B cell (primary cell): ENCODE measurements at places on chromosomes 13 and 19. TPM values are rescaled to one million over a fixed set of nuclear protein-coding genes. Genes with fewer than 3 reads are reported as not detected.
A peak's percentile ranks its signal among the peaks of the same experiment; 100 is the strongest.

FCGBP gene
- polyA plus RNA-seq = 5.7 and 11.3 TPM in 2 replicates

PRR20D gene
- not detected in 2 replicates for polyA plus RNA-seq

DNA sequence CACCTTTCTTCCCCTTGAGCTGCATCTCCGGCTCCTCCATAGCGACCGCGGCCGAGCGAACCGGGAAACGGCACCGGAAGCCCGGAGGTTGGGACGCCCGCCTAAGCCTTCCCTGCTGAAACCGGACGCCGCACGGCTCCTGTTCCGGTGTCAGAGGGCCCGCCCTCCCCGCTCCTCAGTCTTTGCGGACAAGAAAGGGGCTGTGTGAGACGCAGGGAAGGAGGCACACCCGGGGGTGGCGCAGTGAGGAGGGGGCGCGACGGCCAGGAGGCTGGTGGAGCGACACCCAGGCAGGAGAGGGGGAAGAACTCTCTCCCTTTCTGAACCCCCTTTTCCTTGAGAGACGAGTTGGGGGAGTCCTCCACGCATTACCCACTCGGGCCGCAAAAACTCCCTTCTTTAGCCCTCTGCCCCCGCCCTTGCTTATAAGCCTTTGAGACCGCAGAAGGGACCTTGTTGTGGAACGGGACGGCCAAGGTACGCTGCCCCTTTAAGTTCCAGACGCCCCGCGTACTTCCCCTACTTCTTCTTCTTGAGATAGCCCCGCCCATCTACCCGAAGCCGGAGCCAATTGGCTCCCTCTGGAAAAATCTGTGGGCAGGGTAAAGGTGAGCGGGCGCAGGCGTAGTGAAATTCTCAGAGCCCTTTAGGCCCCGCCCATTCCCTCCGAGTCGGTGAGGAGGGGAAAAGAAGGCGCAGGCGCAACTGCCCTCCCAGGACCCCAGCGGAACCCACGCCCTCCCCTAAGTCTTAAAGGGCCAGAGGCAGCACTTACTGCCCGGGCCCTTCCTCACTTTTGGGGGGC lies at the start of the genes BORCS8 and RFXANK:
TSS of gene BORCS8 (minus strand) at position 75 of the 805 bp plus-strand sequence. CDS start at position 40, 35 bp downstream.
TSS of gene RFXANK (plus strand) at position 181 of the 805 bp plus-strand sequence. CDS start 1,689 bp downstream, outside the sequence.
- peak within 1 kb of the TSS; percentile 99 for H3K4me3 ChIP-seq
- H3K27ac ChIP-seq = peak within 1 kb of the TSS; percentile 100
- H3K36me3 ChIP-seq = no peaks in the 10 kb centered on the region
- peak; percentile 99 for DNase-seq
- H3K4me1 ChIP-seq = peaks cover 42% of the 10 kb centered on the region

ZFP36 gene
- 1,123 and 1,633 TPM in 2 replicates for polyA plus RNA-seq

DNA sequence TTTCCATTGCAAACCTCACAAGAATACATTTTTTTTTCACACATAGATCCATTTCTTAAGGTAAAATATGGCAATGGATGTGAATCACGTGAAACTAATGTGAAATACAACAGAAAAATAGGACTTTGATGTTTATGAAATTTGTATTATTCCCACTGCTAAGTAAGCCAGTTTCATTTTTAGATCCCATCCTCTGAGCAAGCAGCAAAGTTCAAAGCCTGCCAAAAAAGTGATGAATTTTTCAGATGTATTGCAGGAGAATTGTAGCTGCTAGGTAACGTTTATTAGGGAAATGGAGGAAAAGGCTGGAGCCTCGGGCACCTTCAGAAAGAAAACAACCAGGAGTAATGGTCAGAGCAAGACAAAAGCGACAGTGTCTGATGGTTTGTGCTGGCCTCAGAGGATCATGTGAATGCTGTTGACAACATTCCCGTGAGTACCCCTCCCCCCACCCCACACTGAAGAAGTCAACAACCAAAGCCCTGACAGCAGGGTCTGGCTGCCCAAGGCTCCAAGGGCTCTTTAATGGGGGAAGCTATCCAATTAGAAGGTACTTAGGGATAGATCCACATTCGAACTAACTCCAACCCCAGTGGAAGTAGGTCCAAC lies 95.5 kb downstream of the OXGR1 start:
- H3K27me3 ChIP-seq = no peaks in the 10 kb centered on the region
- DNase-seq = no peak
- H3K27ac ChIP-seq = no peak overlapping the region

ZNF490 gene
- 5.7 and 6.7 TPM in 2 replicates for polyA plus RNA-seq

DNA sequence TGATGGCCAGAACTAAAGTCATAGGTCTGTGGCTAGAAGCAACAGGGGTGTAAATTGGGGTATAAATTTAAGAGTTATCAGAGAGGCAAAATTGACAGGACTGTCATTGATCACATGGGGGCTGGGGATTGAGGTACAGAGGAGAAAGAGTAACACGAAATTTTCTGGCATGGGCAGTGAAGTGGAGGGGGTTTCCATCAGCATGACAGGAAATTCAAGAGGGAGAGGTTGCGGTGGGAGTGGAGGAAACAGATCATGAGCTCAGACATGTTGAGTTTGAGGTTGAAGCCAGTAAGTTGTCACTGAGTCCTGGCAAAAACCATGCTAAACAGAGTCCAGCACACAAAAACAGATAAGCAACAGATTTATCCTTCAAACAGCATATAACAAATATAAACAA lies 192.1 kb upstream of the TSC22D1 start:
- no peak overlapping the region for H3K4me3 ChIP-seq
- no peaks in the 10 kb centered on the region for H3K4me1 ChIP-seq
- no peak overlapping the region for H3K27ac ChIP-seq
- DNase-seq = peak; percentile 8

AXL gene
- polyA plus RNA-seq = not detected in 2 replicates

GRCh38 chr13:109494925-109495369 lies 291.4 kb downstream of the IRS2 start:
- no peak overlapping the region for H3K4me3 ChIP-seq
- DNase-seq = no peak
- H3K27ac ChIP-seq = no peak overlapping the region
- H3K27me3 ChIP-seq = no peaks in the 10 kb centered on the region
- H3K36me3 ChIP-seq = no peaks in the 10 kb centered on the region

GRCh38 chr13:50130123-50130946 lies 115.1 kb downstream of the KCNRG start:
- peak; percentile 71 for DNase-seq
- H3K4me3 ChIP-seq = peak overlapping the region; percentile 43
- H3K36me3 ChIP-seq = no peaks in the 10 kb centered on the region
- H3K4me1 ChIP-seq = peaks cover 73% of the 10 kb centered on the region
- peaks cover 28% of the 10 kb centered on the region for H3K27me3 ChIP-seq

- no peaks in the 10 kb centered on the region for H3K27me3 ChIP-seq
- no peak overlapping the region for H3K4me3 ChIP-seq
- no peak overlapping the region for H3K27ac ChIP-seq
- no peaks in the 10 kb centered on the region for H3K4me1 ChIP-seq
- no peak for DNase-seq
- no peaks in the 10 kb centered on the region for H3K36me3 ChIP-seq
Observed at GRCh38 chr13:34044660-34045080, 226.7 kb downstream of the RFC3 start.

- H3K4me3 ChIP-seq = no peak overlapping the region
Observed at GRCh38 chr19:19475849-19476828, 39.2 kb downstream of the TSSK6 start.

COL5A3 gene
- polyA plus RNA-seq = 0.01 and 0.04 TPM in 2 replicates

DNA sequence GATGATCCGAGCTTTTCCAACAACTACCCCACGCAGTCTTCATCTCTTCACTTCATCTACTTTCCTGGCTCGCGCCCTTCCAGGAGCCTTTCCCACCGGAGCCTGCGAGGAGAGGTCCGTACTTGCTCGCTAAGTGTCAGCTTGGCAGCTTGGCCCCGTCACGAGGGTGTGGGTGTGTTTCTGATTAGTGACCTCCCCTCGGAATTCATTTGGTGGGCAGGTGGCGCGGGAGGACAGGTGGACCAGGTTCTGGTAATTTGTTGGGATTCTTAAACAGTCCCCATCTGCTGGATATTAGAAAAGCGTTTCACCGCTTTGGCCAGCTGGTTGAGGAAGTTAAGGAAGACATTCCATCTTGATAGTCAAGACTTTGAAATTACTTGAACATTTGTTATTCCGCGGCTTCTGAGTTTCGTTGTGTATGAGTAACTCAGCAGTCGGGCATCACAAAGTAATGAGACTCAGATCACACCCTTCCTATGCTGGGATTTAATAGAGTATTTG lies 515 bp downstream of the UFM1 start:
- H3K27ac ChIP-seq = peak overlapping the region; percentile 93
- peaks cover 21% of the 10 kb centered on the region for H3K4me1 ChIP-seq

TMED1 gene
- polyA plus RNA-seq = 10.8 and 10.9 TPM in 2 replicates

- no peak overlapping the region for H3K27ac ChIP-seq
- no peaks in the 10 kb centered on the region for H3K36me3 ChIP-seq
- no peak overlapping the region for H3K4me3 ChIP-seq
- H3K4me1 ChIP-seq = no peaks in the 10 kb centered on the region
Observed at GRCh38 chr19:4358709-4359626, 15.6 kb downstream of the MPND start.

- H3K4me3 ChIP-seq = no peak overlapping the region
- H3K27me3 ChIP-seq = no peaks in the 10 kb centered on the region
- DNase-seq = no peak
- H3K27ac ChIP-seq = no peak overlapping the region
- no peaks in the 10 kb centered on the region for H3K36me3 ChIP-seq
Observed at GRCh38 chr13:77986713-77987112, 68.1 kb upstream of the EDNRB start.

GRCh38 chr13:46676378-46676725 lies 120.6 kb downstream of the ESD start:
- peaks cover 3% of the 10 kb centered on the region for H3K36me3 ChIP-seq
- DNase-seq = no peak
- H3K27me3 ChIP-seq = no peaks in the 10 kb centered on the region
- H3K4me1 ChIP-seq = peaks cover 23% of the 10 kb centered on the region

PNMA8B gene
- polyA plus RNA-seq = 0.10 and 0.12 TPM in 2 replicates

DNA sequence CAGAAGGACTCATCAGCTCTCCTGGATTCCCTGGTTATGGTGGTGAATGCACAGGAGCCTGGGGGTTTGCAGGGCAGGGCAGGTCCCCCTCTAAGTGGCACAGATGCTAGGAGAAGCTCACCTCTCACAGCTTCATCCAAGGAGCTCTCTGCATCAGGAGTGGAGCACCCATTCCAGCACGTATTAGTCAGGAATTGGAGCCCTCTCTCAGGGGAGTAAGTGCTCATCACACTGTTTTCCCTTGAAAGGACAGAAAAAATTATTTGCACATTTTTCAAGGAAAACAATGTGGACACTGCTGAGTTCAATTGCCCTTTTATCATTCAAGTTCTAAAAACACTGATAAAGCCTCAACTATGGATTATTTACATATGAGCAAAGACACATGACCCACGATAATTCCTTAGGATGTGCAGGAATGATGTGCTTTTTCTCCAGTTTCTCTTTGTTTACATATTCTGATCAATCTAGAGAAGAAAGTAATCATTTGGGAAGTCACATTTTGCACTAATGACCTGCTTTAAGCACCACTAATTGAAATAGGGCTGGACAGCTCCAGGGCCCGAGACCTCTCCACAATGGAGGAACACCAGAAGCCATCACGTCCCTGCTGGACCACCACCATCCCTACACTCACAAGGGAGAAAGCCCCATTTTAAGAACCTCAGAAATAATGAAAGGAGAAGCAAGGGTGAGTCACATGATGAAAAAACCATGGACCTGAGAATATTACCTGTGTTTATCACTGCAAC lies 40.6 kb downstream of the SOHLH2 start:
- H3K27me3 ChIP-seq = no peaks in the 10 kb centered on the region
- no peak overlapping the region for H3K4me3 ChIP-seq
- H3K4me1 ChIP-seq = no peaks in the 10 kb centered on the region
- no peak overlapping the region for H3K27ac ChIP-seq
- no peaks in the 10 kb centered on the region for H3K36me3 ChIP-seq

DNA sequence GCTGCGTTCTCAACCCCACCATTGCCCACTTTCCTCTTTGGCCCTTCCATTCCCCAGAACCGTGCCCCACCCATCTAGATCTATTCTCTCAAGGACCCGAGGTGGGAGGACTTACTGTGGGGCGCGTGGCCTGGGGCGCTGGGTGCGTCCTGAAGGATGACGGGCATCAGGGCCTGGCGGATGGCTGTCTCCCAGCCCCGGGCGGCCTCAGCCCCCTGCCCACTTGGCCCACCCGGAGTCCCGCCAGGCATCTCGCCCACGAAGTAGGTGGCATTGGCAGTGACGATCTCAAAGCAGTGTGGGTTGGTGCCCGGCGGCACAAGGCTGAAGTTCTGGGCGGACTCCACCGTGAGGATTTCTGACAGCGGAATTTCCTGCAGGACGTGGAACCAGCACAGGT lies 23.2 kb downstream of the PRKD2 start:
- peaks cover 22% of the 10 kb centered on the region for H3K36me3 ChIP-seq
- H3K27me3 ChIP-seq = no peaks in the 10 kb centered on the region
- H3K4me3 ChIP-seq = no peak overlapping the region
- H3K4me1 ChIP-seq = no peaks in the 10 kb centered on the region
- no peak for DNase-seq
